ENCODE measurements at places on chromosomes 1 and 21.

GRCh38 chr1:153774780-153775457, at the start of gene SLC27A3:
Gene SLC27A3, plus strand, starts transcription at chr1:153775407. Its CDS starts 91 bp downstream, at chr1:153775498.
- H3K27ac ChIP-seq: peak within 1 kb of the TSS; percentile 97
- H3K36me3 ChIP-seq: peaks cover 51% of the 10 kb centered on the region
- no peaks in the 10 kb centered on the region for H3K27me3 ChIP-seq
- H3K4me3 ChIP-seq: peak within 1 kb of the TSS; percentile 85
- DNase-seq: no peak

GRCh38 chr1:171739656-171740055, 2.2 kb downstream of the VAMP4 start:
- no peaks in the 10 kb centered on the region for H3K27me3 ChIP-seq
- no peak for DNase-seq
- H3K4me3 ChIP-seq: peak overlapping the region; percentile 98
- peaks cover 49% of the 10 kb centered on the region for H3K4me1 ChIP-seq
- H3K36me3 ChIP-seq: peaks cover 31% of the 10 kb centered on the region

GRCh38 chr1:173015629-173016028, 35.1 kb downstream of the TNFSF18 start:
- no peak overlapping the region for H3K27ac ChIP-seq
- no peaks in the 10 kb centered on the region for H3K36me3 ChIP-seq
- peaks cover 12% of the 10 kb centered on the region for H3K4me1 ChIP-seq
- no peaks in the 10 kb centered on the region for H3K27me3 ChIP-seq
- no peak overlapping the region for H3K4me3 ChIP-seq
- no peak for DNase-seq

GRCh38 chr1:6248932-6249738, 5.2 kb downstream of the HES3 start:
- H3K4me1 ChIP-seq: peaks cover 12% of the 10 kb centered on the region
- no peaks in the 10 kb centered on the region for H3K36me3 ChIP-seq
- DNase-seq: no peak
- no peak overlapping the region for H3K4me3 ChIP-seq
- H3K27me3 ChIP-seq: peaks cover 50% of the 10 kb centered on the region
- no peak overlapping the region for H3K27ac ChIP-seq

Data from activated CD8-positive, alpha-beta T cell treated with anti-CD3 and anti-CD28 coated beads, Interleukin-2, amount 10 ng/mL, durations not matched to agents 7 days and 5 days (primary cell).